ENCODE measurements at places on chromosomes 7 and 10.

GRCh38 chr7:40099837-40100236 lies 34.6 kb downstream of the MPLKIP start:
- DNase-seq, result no peak

- DNase-seq, result no peak
Observed at GRCh38 chr7:495761-496321, 23.8 kb downstream of the PDGFA start.

- no peak for DNase-seq
Observed at GRCh38 chr10:71597821-71598498, 121.6 kb downstream of the C10orf105 start.

- DNase-seq, result no peak
Observed at GRCh38 chr10:47018026-47018735, 107.0 kb downstream of the PTPN20 start.

DNA sequence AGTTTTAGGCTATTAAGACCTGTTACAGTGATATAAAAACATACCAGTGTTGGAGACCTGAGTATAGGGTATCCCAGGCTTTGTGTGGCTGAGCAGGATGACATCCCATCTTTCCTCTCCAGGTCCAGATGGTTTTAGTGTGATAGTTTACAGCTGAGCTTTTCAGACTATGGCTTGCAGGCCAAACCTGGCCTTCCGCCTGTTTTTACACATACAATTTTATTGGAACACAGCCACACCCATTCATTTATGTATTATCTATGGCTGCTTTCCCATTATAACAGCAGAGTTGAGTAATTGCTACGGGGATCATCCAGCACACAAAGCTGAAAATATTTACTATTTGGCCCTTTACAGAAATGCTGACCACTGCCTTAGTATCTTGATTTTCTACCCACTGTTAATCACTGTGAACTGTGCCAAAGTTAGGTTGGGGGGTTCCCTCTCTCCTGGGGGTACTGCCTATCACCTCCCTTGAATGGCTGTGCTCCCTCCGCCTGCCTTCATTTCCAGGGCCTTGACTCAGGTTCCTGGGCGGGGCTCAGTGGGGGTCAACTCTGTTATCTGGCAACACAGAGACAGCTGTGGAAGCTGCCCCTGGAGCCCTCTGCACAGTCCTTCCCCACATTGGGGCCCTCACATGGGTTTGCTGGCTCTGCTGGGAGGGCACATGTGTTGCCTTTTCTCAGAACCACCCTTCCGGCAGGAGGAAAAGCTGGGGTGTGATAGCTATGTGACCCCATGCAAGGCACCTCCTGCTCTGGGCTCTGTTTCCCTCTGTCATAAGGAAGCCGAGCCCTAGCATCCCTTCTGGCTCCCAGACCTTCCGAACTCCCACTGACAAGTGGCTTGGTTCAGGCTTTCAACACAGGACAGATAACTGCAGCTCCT lies 40.3 kb upstream of the SH2D4B start:
- no peak for DNase-seq

- no peak for DNase-seq
Observed at GRCh38 chr7:63925626-63926460, 72.8 kb upstream of the ZNF722 start.

DNA sequence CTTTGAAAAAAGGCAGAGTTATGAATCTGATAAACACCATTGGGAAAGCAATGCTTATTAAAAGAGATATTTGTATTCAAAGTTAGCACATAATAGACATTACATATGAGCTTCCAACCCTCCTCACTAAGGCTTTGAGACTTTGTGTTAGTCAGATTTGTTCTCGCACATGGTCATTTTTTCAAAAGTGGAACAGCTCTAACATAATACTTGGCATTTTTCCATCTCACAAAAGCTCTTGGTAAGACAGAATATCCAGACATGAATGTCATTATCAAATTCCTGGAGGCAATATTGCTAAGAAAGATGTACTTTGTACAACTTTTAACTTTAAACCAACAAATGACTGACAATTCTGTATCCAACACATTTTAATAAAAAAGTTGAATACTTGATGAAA lies 292.4 kb upstream of the SMIM30 start:
- no peak for DNase-seq

GRCh38 chr10:71712572-71713134 lies 6.9 kb downstream of the C10orf105 start:
- DNase-seq, result no peak

DNA sequence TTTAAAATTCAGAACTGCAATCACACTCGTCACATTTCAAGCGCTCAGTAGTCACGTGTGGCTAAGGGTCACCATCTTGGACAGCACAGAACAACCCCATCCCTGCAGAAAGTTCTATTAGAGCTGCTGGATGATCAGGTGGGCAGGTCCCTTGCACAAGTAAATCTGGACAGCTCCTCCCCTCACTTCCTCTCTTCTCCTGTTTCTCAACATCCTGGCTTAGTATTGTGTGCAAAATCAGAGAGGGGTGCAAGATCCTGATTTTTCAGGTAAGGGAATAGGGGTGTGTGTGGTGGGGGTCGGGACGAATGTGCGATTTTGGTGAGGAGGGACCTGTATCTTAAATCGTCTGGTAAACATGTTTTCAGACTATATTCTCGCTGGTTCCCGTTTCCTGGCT lies at the start of gene GIMAP4:
TSS of gene GIMAP4 (plus strand) at position 222 of the 400 bp plus-strand sequence. CDS start 2,512 bp downstream, outside the sequence.
- no peak for DNase-seq

GRCh38 chr10:61378865-61379264 lies 74.3 kb downstream of the TMEM26 start:
- no peak for DNase-seq

DNA sequence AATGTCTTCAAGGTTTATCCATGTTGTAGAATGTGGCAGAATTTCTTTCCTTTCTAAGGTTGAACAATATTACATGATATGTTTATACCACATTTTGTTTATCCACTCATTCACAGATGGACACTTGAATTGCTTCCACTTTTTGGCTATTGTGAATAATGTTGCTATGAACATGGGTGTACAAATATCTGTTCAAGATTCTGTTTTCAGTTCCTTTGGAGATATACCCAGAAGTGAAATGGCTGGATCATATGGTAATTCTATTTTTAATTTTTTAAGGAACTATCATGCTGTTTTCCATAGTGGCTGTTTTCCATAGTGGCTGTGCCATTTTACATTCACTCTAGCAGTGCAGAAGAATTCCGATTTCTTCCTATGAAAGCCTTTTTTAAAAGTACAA lies 194.7 kb upstream of the GRB10 start:
- DNase-seq, result no peak

DNA sequence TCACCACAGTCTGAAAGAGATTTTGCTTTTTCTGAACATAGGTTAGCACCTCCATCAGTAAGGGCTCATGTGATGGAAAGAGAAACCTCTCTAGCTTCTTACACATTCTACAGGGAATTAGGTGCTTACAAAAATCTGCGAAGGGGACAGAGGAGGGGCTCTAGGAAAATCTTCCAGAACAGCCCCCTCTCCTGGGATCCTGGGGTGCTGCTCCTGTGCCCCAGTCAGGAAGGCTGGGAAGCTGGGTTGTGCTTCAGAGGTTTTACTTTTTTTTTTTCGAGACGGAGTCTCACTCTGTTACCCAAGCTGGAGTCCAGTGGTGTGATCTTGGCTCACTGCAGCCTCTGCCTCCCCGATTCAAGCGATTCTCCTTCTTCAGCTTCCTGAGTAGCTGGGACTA lies 7.5 kb upstream of the FAM171A1 start:
- peak; percentile 67 for DNase-seq

DNA sequence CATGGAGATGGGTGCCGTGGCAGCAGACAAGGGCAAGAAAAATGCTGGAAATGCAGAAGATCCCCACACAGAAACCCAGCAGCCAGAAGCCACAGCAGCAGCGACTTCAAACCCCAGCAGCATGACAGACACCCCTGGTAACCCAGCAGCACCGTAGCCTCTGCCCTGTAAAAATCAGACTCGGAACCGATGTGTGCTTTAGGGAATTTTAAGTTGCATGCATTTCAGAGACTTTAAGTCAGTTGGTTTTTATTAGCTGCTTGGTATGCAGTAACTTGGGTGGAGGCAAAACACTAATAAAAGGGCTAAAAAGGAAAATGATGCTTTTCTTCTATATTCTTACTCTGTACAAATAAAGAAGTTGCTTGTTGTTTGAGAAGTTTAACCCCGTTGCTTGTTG lies 25.9 kb downstream of the BAG3 start:
- no peak for DNase-seq

GRCh38 chr7:152967958-152968357 lies 208.4 kb downstream of the ACTR3B start:
- no peak for DNase-seq

GRCh38 chr10:1293157-1293556 lies 237.0 kb downstream of the WDR37 start:
- no peak for DNase-seq

DNA sequence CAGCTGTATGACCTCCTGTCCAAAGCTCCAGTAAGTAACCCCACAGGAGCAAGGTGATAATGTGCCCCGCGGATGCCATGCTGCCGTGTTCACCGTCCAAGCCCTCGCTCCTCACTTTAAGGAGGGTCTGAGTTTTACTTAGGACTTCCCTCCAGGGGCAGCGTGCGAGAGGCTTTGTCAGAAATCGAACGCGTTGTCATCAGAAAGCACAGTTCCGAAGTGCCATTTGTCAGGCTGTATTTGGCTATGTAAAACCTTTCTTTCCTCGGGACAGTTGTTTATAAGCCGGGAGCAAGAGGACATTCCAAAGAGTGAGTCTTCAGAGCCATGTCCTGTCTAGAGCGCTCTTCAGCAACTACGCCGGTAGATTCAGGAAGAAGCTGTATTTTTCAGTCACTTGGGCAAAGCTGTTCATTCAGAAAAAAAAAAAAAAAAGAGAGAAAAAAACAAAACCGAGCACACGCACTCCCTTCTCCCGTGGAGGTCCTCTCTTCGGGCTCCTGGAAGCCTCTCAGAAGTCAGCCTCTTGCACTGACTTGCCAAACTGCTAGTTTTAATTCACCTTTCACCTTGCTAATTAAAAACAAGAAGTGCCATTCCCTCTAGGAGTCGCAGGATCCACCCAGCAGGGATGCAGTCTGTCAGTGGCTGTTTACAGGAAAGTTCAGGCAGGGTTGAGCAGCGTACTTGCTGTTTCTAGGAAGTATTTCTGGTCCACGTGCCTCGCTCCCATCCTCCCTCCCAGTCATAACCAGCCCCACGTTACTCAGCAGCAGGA lies at the start of gene SEMA3E:
TSS of gene SEMA3E (minus strand) at position 676 of the 778 bp plus-strand sequence.
- DNase-seq, result peak; percentile 90

- no peak for DNase-seq
Observed at GRCh38 chr10:121624836-121625486, 26.7 kb upstream of the FGFR2 start.

GRCh38 chr7:94050046-94050445 lies 45.9 kb upstream of the BET1 start:
- no peak for DNase-seq

GRCh38 chr7:87106974-87107612 lies 45.2 kb upstream of the DMTF1 start:
- DNase-seq, result no peak

- DNase-seq, result peak; percentile 41
Observed at GRCh38 chr10:48519481-48520183, 85.2 kb downstream of the ARHGAP22 start.

- DNase-seq, result no peak
Observed at GRCh38 chr10:88421590-88421989, 161.5 kb downstream of the RNLS start.

DNA sequence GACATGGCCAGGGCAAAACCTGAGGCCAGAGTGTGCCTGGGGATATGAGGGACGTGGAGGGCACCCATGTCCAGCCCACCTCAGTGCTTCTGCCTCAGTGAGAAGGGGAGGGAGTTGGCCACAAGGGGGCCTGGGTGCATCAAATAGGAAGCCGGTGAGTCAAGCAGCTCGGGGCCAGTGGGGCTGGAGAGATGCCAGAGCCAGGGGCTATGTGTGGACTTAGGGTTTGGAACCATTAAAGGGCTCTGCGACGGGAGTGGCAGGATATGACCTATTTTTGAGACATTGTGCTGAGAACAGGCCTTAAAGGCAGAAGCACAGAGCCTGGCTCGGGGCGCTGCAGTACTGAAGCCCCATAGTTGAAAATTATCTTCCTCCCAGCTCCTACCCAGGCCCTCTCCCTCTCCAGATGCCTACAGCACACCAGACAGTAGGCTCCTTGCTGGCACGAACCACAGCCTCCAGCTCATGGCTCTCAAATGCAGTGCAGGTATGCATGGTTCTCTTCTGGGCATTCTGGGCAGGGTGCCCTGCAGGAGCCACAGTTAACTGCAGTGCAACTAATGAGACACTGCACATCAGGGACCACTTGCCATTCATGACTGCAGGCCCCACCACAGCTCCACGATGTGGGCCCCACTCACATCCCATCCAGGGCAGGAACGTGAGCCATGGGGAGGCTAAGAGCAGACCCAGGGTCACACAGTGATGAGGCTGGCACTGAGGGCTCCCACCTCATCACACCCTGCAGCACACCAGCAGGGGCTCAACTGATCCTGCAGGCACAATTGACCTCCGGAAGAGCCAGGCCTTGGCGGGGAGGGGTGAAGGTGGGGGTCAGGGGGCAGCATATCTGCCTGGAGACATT lies 7.2 kb upstream of the PGAM2 start:
- DNase-seq, result peak; percentile 92

GRCh38 chr7:77529279-77529678 lies 7.8 kb upstream of the PTPN12 start:
- DNase-seq, result no peak

GRCh38 chr10:123517426-123517825 lies 148.7 kb upstream of the GPR26 start:
- peak; percentile 60 for DNase-seq

DNA sequence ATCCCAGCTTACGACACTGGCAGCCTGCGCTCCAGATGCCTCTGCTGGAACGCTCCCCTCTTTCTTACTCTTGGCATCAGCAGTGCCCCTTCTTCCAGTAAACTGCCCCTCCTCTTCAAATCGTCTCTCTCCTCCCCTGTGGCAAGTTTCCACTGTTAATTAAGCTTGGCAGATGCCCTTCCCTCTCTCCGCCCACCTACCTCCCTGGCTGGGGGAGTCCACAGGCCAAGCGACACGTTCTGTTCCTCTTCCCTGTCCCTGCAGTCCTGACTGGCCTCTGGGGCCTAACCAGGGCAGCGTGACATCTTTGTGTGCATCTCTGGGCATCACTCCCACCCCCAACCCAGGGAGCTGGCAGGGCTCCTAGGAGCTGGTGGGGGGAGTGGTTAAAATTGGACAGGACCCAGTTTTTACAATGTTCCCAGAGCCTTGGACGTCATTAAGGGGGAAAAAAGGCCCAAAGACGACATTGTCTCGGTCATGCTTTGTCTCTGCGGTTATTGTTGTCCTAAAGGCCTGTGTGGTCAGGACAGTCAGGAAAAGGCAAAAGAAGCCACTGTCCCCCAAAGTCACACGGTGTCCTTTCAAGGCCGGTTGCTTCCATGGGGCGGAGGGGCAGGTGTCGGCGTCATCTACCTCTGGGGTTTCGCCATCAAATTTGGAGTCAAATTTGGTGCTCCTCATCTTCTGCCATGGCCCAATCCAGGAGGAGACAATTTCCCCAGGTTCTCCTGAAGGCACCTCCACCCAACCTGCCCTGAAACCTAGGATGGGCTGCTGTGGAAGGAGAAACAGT lies 54.2 kb downstream of the DLG5 start:
- DNase-seq, result no peak

DNA sequence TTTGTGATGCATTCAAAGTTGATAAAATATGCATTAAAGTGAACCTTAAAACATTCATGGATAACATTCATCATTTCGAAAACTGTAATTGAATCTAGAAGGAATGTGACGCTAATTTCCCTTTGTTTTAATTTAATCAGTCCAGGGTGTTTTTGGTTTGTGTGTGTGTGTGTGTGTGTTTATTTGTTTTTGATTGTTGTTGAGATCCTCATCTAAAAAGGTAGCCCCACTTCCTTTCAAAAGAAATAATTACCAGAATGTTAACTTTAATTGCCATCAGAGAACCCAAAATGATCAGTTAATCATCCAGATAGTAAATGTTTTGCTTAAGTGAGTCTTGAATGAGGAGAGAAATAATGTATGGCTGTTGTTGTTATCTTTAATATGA lies 74.5 kb upstream of the PTPRZ1 start:
- DNase-seq, result no peak

All from endodermal cell (in vitro differentiated cells).